ENCODE measurements at places on chromosomes 2 and 18.

DNA sequence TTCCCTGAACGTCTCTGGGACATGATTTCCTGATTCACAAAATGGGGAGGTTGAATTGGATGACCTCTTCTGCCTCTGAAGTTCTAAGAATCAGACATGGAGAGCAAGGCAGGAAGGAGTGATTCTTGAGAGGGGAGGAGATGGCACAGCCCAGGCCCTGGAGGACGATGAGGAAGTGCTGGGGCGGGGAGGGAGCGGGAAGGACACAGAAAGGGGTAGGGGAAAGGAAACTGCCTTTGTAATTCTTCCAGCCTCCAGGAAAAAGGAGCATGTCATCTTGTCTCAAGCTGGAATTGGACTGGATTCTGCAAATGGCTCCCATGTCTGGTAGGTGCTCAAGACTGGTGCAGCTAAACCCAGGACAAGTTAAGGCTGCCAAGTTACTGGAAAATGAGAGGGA lies 97.0 kb upstream of the NCK2 start:
- DNase-seq, result no peak

DNA sequence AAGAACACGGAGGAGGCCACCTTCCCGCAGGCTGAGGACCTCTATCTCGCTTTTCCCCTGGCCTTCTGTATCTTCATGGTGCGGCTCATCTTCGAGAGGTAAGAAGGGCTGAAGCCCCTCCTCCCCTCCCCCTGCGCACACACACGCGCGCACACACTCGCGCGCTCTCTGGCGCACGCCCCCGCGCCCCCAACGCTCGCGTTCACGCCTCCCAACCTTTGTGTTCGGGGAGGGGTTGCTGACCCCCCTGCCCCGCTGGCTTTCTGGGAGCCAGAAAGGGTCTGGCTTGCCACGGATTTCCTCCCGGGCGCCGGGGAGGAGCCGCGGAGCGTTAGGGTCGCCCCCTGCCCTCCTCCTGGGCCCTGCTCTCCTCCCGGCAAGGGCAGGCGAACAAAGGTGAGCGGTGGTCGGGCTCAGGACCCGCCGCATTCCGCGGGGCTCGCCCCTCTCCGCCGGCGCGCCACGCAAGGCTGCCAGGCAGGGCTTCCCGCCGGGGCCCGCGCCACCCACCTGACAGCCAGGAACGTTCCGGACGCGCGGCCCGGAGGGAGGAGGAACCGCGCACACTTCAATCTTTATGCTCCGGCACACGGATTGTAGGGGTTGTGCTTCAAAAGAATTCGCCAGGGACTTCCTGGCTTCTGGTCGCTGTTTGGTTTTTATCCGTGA lies 583 bp downstream of the CERS6 start:
- DNase-seq, result peak; percentile 22

GRCh38 chr2:217993817-217994463 lies 8.9 kb downstream of the TNS1 start:
- DNase-seq, result no peak

- no peak for DNase-seq
Observed at GRCh38 chr18:60898111-60898510, 435.1 kb upstream of the CDH20 start.

- DNase-seq, result no peak
Observed at GRCh38 chr2:43107679-43108078, 118.7 kb downstream of the ZFP36L2 start.

- DNase-seq, result no peak
Observed at GRCh38 chr2:31139671-31140070, 1.4 kb upstream of the GALNT14 start.

GRCh38 chr18:11819938-11820337 lies 31.3 kb upstream of the CHMP1B start:
- no peak for DNase-seq

DNA sequence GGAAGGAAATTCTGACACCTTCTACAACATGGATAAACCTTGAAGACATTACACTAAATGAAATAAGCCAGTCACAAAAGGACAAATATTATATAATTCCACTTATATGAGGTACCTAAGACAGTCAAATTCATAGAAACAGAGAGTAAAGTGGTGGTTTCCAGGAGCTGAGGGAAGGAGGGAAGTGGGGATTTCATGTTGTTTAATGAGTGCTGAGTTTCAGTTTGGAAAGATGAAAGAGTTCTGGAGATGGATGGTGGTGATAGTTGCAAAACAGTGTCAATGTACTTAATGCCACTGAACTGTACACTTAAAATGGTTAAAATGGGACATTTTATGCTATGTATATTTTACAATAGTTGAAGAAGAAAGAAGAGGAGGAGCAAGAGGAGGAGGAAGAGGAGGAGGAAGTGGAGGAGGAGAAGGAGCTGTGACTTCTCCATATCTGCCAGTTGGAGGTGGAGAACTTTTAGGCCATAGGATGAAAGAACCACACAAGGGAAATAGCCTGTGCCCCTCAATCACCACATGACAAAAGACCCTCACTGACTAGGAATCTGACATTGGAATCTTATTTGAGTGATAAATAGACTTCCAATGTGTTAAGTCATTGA lies 55.3 kb upstream of the LGALSL start:
- no peak for DNase-seq

DNA sequence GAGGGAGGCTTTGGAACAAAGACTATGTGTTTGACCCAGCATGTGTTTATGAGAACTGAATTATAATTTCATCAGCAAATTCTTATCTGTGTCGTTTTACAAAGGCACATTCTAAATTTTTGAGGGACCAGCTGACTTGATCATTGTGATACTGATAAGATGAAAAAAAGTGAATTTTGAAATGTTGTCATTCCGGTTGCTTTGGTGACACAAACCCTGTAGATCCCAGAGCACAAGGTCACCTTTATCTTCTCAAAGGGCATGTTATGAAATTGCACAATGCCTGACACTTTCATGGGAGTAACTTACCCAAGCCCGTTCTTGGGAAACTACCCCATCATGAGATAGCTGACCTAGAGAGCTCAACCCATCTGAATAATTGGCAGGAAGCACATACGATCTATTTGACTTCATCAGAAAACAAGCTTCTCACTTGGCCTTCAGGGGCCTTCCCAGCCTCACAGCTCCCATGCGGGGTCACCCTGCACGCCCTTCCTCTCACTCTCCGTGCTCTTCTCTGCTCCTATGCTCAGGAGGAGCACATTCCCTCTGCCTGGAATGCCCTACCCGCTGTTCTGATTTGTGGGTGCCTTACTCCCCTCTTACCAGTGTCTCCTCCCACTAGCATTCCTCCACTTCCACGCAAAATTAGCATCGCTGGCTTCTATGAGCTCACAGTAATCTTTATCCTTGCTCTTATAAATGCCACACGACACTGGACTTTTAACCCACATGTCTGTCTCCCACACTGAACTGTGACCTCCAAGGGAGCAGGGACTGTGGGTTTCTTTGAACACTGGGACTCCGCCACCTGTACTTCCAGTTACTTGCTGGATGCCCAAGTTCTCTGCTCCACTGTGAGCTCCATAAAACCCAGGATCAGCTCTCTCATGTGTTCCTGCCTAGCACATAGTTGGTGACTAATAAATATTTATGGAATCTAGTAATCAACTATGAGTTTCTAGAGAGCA lies 555.8 kb upstream of the ID2 start:
- DNase-seq, result no peak

DNA sequence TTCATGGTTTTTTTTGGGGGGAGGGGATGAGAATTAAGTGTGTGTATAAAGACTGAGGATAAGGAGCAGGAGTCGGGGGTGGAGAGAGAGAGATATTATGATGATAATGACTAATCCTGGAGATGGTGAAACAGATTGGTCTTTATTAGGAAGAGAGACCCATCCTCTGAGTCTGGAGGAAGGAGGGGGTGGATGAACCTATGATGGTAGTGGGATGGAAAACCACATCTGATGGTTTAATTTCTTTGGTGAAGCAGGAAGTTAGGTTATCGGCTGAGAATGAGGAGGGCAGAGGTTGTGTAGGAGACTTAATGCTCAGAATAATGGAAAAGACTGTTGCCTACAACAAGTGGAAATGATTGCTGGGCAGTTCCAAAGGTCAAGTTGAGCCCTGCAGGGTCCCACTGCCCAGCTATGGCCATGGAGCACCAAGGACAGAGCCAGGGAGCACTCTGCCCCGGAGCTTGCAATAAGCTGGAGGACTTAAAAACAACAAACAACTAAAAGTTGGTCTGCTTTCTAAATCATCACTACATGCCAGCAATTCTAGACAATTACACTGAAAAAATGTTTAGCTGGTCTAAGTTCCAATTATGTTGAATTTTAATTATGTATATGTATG lies 7.9 kb downstream of the SLC16A14 start:
- no peak for DNase-seq

GRCh38 chr18:13438507-13439056 lies 220.0 kb downstream of the LDLRAD4 start:
- no peak for DNase-seq

DNA sequence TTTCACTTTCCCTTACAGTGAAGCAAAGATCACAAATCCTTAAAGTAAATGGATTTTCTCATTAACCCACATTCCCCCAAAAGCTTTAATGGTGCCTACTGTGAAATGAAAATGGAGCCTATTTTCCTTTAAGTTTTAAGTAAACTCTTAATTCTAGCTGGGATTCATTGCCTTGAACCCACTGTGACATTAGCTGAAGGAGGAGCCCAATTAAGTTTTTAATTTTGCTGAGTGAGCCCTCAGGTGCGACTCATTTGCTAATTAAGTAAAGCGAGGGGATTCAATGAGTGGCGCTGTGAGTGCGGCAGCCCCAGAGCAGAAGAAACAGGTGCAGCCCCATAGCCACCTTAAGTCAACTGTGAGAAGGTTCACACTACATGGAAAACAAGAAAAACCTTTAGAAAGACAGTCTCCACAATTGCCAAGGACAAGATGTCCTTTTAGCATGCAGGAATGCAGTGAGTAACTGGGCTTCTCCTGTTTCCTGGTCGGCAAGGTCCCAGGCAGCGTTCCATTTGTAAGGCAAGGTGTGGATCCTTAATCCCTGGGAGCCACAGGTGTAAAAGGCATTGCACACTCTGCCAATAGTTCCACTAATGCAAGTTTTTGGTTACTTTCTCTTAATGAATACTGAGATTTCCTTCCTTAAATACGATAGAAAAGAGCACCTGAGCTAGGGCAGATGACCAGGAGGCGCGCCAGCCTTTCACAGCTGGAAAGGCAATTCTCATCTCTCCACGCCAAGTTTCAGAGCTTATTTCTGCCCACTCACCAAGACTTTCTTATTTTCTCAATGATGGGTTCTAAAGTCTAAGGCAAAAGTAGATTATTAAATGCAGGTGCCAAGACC lies 87.7 kb downstream of the TMEM18 start:
- no peak for DNase-seq

Data from kidney capillary endothelial cell (primary cell).